ENCODE measurements at places on chromosomes 3 and 15.

DNA sequence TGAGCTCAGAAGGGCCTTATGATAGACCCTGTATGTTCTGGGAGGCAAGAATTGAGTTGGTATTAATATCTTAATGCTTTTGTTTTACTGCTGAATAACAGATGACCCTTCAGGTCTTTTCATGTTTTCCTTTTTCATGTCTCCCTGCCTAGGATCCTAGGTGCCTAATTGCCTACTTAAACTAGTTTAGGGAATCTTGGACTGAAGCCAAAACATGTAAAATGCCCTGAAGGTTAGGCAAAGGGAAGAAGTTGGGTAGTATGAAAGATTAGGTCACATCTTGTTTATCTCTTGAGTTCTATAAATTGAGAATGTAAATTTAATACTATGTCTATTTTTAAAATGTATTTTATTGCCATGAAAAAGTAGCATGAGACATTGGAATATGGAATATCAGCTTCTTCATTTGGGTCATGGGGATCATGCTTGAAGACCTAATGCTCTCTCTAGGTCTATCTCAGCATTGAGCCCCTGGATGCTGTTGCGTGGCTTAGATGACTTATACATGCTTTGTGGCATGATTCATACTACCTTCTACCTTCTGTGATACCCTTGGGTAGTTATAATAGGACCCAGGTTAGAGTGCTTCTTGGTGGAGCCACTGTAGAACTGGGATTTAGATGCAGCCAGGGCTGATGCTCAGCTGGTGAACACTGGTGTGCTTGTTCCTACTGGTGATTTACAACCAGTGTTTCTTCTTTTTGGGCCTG lies 26.4 kb downstream of the RBM6 start:
- no peak for DNase-seq

DNA sequence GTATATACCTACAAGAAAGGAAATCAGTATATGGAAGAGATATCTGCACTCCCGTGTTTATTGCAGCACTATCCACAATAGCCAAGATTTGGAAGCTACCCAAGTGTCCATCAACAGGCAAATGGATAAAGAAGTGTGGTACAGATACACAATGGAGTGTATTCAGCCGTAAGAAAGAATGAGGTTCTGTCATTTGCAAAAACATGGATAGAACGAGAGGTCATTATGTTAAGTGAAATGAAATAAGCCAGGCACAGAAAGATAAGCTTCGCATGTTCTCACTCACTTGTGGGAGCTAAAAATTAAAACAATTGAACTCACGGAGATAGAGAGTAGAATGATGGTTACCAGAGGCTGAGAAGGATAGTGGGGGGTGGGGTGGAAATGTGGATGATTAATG lies 53.1 kb downstream of the FAM81A start:
- DNase-seq, result no peak

- no peak for DNase-seq
Measured at GRCh38 chr3:41448396-41448795, 249.1 kb downstream of the CTNNB1 start.

- peak; percentile 9 for DNase-seq
Measured at GRCh38 chr15:63826528-63826927, 7.2 kb downstream of the HERC1 start.

- DNase-seq, result peak; percentile 78
Measured at GRCh38 chr3:42547401-42547945, 34.3 kb downstream of the SEC22C start.

DNA sequence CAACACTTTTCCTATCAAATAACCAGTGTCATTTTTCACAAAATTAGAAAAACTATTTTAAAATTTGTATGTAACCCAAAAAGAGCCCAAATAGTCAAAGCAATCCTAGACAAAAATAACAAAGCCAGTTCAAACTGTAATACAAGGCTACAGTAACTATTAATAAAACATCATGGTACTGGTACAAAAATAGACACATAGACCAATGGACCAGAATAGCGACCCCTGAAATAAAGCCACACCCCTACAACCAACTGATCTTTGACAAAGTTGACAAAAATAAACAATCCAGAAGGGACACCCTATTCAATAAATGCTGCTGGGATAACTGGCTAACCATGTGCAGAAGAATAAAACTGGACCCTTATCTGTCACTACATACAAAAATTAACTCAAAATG lies 19.9 kb downstream of the TM4SF18 start:
- DNase-seq, result no peak

- DNase-seq, result no peak
Measured at GRCh38 chr3:102670986-102671385, 236.2 kb downstream of the ZPLD1 start.

DNA sequence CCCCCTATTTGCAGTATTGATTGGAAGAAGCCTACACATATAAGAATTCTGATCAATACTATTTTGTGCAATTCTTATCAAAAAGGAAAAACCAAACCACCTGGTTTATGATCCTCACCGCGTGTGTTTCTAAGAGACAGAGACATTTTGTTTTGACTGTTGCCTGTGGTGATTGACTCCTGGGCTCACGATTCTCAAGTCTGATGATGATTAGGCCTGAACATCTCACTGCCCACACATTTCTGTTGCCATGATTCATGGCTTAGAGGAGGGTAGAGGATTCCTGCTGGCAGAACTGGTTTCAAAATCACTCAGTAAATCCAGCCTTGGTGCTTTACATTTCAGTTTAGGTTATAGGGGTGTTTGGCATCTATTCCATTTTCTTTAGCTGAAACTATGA lies 88.3 kb upstream of the UBE3A start:
- no peak for DNase-seq

DNA sequence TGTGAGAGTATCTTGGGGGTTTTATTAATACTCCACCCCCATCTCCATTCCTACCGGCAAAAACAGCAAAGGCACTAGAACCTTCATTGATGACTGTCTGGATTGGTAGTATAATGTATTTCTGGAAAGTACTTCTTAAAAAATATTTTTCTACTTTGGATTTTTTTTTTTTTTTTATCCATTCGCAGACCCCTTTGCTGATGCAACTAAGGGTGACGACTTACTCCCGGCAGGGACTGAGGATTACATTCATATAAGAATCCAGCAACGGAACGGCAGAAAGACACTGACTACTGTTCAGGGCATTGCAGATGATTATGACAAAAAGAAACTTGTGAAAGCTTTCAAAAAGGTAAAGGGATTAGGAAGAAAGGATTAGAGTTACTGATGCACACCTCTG lies 1.2 kb downstream of the EIF1B start:
- DNase-seq, result no peak

DNA sequence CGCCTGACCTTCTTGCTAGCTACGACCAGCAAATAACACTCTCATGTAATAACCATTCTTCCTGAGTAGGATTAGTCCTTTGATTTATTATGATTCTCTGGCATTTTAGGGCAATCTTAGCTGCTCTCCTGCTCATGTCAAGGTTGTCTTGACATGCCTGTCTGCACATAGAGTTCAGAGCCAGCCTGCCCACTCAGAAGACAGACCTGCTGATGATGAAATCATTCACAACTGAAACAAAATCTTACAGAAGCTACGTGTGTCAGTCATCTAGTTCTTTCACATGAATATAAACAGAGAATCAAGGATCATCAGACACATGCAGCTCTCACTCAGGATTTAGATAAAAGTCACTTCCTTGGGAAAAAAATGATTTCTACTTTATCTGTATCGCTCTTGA lies 173.6 kb upstream of the LYSMD4 start:
- DNase-seq, result no peak

DNA sequence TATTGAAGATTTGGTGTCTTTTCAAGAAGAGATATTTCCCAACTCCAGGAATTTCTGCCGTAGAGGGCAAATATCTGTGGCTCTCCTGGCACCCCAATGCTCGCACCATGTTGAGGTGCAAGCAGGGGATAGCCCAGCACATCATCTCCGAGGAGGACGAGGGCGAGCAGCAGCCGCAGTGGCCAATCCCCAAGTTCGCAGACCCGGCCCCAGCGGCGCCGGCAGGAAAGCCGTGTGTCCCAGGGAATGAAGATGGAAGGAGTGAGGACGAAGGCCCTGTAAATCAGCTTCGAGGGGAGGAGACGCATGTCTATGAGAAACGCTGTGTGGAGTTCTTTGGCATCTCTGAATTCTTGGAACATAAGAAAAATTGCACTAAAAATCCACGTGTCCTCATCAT lies 213.4 kb upstream of the UBE2E2 start:
- DNase-seq, result no peak

DNA sequence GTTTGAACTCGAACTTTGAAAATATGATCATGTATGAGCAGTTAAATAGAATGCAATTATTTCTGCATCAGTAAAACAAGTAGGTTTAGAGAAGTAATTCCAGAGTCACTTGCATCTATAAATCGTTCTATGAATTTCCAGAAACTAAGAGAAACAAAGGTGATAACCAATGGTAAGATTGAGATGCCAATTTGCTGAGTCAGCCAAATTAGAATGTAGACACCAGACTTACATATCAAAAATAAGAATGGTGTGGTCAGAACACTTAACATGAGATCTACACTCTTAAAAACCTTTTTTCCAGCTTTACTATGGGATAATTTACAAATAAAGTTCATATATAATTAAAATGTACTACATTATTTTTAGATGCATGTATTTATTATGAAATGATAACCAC lies 1435.9 kb downstream of the OTOL1 start:
- no peak for DNase-seq

- DNase-seq, result peak; percentile 24
Measured at GRCh38 chr15:92545996-92546395, 109.6 kb downstream of the FAM174B start.

- DNase-seq, result no peak
Measured at GRCh38 chr3:127291114-127291513, 3.3 kb upstream of the PRR20G start.

DNA sequence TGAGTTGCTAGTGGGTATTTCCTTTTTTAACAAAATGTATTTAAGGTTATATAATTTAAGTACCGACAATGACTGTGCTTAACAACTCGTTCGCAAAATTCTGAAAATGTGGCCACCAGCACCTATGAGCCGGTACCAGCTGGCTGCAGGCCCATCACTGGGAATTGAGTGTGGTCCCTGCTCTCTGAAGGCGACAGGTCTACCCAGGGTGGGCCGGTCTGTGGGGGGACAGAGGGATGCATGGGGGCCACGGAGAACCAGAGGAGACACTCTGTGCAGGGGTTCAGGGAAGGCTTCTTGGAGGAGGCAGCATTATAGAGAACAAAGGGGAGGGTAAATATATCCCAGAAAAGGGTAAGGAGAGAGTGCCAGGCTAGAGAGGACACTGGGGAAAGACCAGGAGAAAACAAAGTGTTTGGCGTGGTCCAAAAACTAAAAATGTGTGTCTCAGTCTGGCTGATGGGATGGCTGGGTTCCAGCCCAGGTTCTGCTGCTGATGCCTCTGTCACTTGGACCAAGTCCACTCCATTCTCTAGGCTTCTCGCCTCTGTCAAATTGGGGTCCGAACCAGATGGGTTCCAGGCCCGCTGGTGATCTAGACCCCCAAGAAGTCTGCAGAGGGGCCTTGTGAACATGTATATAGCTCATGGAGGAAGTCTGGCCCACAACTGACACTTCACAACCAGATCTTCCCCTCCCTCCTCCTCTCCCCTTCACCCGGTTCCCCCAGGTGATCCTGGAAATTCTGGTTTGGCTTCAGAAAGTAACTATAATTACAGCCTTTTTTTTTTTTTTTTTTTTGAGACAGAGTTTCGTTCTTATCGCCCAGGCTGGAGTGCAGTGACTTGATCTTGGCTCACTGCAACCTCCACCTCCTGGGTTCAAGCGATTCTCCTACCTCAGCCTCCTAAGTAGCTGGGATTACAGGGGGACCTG lies 10.7 kb upstream of the CYP11A1 start:
- no peak for DNase-seq

- DNase-seq, result peak; percentile 12
Measured at GRCh38 chr3:157438194-157438730, 1.6 kb downstream of the PTX3 start.
